ENCODE measurements at places on chromosomes 3 and 15.

DNA sequence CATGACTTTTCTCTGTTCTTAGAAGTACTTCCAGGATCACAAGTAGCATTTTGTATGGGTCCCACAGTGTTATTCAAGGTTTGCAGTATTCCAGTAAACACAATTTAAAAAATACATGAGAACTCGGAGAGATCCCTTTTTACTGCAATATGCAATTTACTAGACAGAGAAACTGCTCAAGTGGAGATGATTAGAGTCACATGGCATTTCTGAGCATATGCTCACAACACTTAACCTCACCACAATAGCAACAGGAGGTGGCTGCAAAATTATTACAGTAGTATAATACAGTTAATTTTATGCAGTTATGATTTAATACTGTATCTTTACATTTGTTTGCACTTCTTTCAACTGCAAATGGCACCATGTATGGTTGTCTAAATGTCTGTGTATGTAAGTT lies 87.5 kb downstream of the PIK3CB start:
- no peak for DNase-seq

- DNase-seq, result no peak
Measured at GRCh38 chr3:2915826-2916225, 194.3 kb downstream of the IL5RA start.

GRCh38 chr3:52539010-52539653 lies 2.7 kb downstream of the UQCC5 start:
- peak; percentile 38 for DNase-seq

GRCh38 chr3:13073326-13074005 lies at the start of gene IQSEC1:
Gene IQSEC1 (minus strand): TSS chr3:13073429. CDS start chr3:13073014, 415 bp downstream.
- peak; percentile 91 for DNase-seq

DNA sequence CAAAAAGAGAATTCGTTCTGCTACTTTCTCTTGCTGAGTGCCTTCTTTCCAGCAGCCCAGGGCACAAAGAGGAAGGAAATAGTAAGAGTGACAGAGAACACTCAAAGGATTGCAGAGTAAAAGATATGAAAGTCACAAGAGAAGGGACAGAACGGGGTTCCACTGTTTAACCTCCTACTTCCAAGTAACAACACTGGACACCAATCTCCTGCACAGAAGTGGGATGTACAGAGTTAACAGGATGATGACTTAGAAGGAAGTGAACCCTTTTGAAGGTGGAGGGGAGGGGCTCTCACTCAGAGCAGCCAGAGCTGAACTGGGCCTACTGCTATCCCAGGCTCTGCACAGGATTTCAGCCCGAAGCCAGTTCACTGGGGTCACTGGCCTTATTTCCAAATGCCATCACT lies 130.1 kb upstream of the PRICKLE2 start:
- no peak for DNase-seq

DNA sequence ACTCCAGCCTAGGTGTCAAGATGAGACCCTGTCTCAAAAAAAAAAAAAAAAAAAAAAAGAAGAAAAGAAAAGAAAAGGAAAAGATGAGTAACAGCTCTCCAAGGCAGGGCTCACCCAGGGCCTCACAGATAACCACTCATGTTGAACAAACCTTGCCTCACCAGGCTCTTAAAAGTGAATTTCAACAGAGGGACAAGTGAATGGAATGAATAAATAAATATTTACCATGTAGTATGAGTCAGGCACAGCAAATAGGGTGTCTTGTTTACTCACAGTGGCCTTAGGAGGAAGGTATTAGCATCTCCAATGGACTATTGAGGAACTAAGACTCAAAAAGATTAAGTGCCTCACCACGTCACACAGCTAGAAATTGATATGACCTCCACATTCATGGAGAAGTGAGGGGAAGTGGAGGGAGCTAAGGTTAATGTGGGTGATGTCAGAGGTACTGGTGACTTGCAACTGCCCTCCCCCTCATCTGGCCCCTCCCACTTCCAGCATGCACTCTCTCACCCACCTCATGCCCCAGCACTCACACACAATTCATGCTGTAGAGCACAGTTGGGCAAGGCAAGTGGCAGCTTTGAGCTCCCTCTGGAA lies 255.5 kb downstream of the UACA start:
- peak; percentile 63 for DNase-seq

GRCh38 chr3:24476871-24477656 lies 17.6 kb downstream of the THRB start:
- DNase-seq, result no peak

- peak; percentile 50 for DNase-seq
Measured at GRCh38 chr15:56805466-56806147, 72.3 kb upstream of the ZNF280D start.

DNA sequence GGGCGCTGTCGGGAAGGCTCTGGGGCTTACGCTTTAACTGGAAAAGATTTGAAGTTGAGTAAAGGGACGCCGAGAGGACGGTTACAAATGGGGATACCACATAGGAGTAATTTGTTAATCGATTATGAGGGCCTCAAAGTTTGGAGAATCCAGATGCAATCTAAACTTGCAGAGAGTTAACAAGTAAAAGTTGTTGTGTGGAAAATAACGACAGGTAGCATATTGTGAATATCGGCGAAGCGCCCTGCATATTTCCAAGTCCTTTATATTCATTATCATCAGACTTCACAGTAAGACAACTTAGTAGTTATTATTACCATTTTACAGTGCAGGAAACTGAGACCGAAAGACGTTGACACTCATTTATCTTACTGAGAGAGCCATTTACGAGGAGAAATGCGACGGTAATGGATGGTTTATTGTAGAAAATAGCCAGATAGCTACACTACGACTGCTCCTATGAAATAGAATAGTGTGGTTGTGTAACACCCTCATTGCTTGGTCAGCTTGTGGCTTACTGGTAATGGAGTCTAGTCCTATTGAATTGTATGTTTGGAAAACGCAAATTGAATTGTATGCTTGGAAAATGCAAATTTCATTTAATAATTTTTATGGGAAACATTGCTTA lies 700 bp downstream of the MKRN2 start:
- no peak for DNase-seq

GRCh38 chr3:61381745-61382392 lies 130.6 kb upstream of the FHIT start:
- no peak for DNase-seq

- DNase-seq, result no peak
Measured at GRCh38 chr3:172194702-172195406, 155.5 kb downstream of the FNDC3B start.

GRCh38 chr15:27694506-27695087 lies 404.5 kb downstream of the OCA2 start:
- DNase-seq, result no peak

- DNase-seq, result no peak
Measured at GRCh38 chr3:40523781-40524180, 979 bp upstream of the ZNF621 start.

DNA sequence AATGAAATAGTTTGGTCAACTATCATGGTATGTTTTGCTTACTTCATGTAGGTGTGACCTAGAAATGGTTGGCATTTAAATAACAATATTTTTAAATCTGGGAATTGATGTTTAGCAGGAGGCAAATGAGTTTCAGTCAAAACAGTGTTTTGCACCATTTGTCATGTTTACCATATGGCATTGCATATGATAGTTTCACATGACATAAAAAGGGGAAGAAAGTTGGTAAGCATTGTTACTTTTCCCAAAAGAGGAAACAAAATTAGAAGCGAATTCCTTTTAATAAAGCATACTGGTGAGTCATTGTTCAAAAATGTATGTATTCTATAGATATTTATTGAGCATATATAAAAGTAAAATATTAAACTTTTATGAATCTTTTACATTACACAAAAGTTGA lies 2.3 kb downstream of the RNF13 start:
- DNase-seq, result no peak

DNA sequence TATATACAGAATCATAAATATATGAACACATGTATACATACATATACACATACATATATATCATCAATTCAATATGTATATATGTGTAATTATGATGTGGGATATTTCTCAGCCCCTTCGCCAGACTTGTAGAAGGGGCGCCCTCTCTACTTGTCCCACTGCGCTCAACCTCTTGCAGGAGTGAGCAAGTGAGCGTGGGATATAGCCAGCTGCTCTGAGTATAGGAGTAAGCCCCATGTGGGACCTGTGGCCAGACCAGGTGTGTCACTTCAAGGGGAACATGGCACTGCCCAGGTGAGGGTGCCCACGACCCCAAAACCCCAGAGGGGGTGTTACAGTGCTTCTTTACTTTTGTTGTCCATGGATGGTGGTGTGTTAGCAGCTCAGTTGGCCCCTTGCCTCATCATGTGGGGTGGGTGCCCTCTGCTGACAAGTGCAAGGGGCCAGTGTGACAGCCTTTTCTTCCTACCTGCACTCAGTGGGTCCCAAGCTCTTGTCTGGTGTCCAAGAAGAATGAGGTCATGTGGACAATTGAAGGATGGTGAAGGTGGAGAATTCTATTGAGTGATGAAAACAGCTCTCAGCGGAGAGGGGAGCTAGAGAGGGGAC lies 304.1 kb downstream of the UNC13C start:
- DNase-seq, result no peak

- no peak for DNase-seq
Measured at GRCh38 chr15:88704791-88705768, 66.3 kb downstream of the ISG20 start.

DNA sequence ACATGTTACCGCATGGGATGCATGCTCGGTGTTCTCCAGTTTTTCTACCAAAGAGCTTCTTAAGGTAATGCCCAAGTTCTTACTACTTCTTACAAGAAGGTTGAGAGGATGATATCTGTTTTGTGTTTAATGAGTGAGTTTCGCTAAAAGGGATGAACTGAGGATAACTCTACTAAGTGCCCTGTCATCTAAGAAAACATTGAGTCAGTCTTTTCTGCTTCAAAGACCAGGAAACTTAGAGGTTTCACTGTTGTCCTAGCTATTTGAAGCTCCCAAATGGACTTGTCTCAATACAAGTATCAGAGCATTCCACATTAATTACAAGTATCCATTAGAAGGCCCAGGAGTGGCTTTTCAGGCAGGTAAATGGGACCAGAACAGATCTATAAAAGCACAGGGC lies 296.2 kb downstream of the KBTBD8 start:
- no peak for DNase-seq

DNA sequence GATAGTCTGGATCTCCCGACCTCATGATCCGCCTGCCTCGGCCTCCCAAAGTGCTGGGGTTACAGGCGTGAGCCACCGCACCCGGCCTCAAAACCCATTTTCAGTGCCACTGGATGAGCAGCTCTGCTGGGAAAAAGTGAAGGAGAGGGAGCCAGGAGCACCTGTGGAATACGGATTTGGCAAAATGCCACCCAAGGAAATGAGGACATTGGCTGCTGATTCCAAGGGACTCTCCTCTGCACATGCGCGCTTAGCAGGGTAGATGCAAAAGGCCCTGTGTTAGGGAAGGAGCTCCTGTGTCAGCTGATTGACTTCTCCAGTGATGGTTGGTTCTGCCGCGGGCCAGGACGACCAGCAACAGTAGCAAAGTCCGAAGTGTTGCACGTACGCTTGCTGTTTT lies 43.4 kb upstream of the IGF1R start:
- no peak for DNase-seq

- DNase-seq, result peak; percentile 72
Measured at GRCh38 chr3:48990636-48991469, 812 bp downstream of the P4HTM start.

GRCh38 chr3:153162513-153163392 lies 727 bp downstream of the RAP2B start:
- DNase-seq, result peak; percentile 67

DNA sequence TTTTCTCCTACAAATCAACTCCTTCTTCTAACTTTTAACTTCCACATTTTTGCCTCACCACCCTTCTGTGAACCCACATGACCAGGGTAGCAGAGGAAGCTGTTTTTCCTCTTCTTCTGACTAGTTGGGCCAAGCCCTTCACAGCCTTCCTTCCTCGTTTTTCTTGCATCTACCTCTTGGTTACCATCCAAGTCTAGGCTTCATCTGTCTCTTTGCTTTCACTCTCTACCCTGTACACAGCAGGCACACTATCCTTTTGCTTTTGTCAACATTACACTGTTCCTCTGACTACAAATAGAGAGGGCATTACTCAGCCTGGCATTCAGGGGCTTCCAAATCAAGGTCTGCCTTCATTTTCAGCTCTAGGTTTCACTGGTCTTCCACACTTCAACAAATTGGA lies 22.0 kb downstream of the SLC9A9 start:
- DNase-seq, result no peak

GRCh38 chr3:81502236-81502635 lies 259.2 kb downstream of the GBE1 start:
- DNase-seq, result no peak
